ENCODE measurements at places on chromosomes 13 and 19. TPM values are rescaled to one million over a fixed set of nuclear protein-coding genes. Genes with fewer than 3 reads are reported as not detected.

GRCh38 chr13:55298201-55298600 is 1842.5 kb upstream of the PRR20A start:
- DNase-seq = no peak
- no peak overlapping the region for H3K27ac ChIP-seq
- no peak overlapping the region for H3K4me3 ChIP-seq
- H3K4me1 ChIP-seq = no peaks in the 10 kb centered on the region

- no peaks in the 10 kb centered on the region for H3K27me3 ChIP-seq
- DNase-seq = no peak
These were observed 183.5 kb downstream of the SPRY2 start for GRCh38 chr13:80157261-80157932.

DNA sequence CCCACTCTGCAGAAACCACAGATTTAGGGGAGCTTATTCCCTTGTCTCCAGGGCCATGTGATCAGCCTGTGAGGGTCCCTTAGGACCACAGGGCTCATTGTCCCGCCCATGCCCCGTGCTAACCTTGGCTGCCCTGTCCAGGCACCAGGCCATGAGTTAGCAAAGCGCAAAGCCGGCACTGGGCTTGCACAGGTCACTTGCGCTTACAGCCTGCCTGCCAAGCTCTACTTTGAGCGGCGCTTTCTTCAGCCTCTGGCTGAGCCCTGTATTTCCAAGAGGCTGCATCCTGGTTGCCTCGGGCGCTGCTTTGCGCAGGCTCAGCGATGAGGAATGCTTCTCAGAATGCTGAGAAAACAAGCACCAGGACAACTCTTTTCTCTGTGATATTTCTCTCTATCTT is 188.0 kb downstream of the TDRD3 start:
- no peaks in the 10 kb centered on the region for H3K27me3 ChIP-seq
- H3K27ac ChIP-seq = no peak overlapping the region
- no peaks in the 10 kb centered on the region for H3K36me3 ChIP-seq
- no peak for DNase-seq

DNA sequence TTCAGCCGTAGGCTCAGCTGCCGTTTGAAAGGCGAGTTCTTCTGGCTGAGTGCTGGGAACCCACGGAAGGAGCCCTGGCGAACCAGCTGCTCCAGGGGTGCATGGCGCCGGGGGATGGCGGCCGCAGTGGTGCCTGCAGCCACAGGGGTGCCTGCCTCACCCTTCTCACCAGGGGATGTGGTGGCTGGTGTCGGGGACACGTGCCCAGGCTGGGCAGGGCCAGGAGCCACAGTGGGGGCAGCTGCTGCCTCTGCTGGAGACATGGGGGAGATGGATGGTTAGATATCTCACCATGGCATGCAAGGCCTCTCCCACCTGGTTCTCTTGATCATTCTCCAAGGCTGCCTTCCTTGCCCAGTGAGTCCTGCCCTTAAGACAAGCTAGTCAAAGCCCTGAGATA is 17.1 kb downstream of the NUMBL start:
- H3K4me3 ChIP-seq = no peak overlapping the region
- no peak for DNase-seq
- H3K27ac ChIP-seq = no peak overlapping the region
- peaks cover 8% of the 10 kb centered on the region for H3K4me1 ChIP-seq
- peaks cover 30% of the 10 kb centered on the region for H3K36me3 ChIP-seq
- no peaks in the 10 kb centered on the region for H3K27me3 ChIP-seq

DNA sequence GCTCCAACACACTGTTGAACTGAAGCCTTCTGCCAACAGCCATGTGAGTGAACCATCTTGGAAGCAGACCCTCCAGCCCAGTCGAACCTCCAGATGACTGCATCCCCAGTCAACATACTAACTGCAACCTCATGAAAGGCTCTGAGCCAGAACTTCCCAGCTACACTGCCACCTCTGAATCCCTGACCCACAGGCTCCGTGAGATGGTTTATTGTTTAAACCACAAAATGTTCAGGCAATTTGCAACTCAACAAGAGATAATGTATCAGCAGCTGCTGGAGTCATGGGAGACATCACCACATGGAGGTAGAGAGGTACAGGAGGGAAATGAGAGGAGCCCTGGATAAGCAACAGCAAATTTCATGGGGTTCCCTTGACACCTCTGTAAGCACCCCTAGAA is 266.4 kb upstream of the NBEA start:
- H3K4me1 ChIP-seq = no peaks in the 10 kb centered on the region
- H3K27me3 ChIP-seq = no peaks in the 10 kb centered on the region
- no peak overlapping the region for H3K27ac ChIP-seq
- no peak overlapping the region for H3K4me3 ChIP-seq
- DNase-seq = no peak

DNA sequence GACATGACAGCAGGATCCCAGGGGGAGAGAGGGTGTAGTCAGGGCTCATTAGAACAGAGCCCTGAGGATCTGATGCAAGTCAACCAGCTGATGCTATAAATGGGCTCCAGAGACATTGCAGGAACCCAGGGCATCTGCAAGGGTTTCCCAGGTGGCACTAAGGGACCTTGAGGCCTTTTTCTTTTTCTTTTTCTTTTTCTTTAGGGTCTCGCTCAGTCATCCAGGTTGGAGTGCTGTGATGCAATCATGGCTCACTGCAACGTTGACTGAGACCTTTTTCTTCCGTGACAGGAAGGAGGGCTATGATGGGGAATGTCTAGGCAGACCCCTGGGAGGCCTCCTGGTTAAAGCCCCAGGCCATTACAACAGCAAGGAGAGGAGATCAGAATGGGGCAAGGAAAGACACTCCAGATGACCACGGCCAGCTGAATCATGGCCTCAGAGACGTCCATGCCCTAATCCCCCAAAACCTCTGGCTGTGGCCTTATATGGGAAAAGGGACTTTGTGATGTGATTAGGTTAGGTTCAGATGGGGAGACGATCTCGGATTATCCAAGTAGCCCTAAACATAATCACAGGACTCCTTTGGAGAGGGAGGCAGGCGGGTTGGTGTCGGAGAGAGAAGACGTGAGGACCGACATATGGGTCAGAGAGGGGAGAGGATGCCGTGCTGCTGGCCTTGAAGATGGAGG is 4.5 kb upstream of the FCGRT start:
- H3K36me3 ChIP-seq = no peaks in the 10 kb centered on the region
- H3K4me1 ChIP-seq = peaks cover 36% of the 10 kb centered on the region
- H3K4me3 ChIP-seq = no peak overlapping the region
- no peak overlapping the region for H3K27ac ChIP-seq

- no peaks in the 10 kb centered on the region for H3K27me3 ChIP-seq
- no peaks in the 10 kb centered on the region for H3K36me3 ChIP-seq
- no peak overlapping the region for H3K4me3 ChIP-seq
- H3K4me1 ChIP-seq = peaks cover 3% of the 10 kb centered on the region
These were observed 18.8 kb upstream of the EDDM13 start for GRCh38 chr19:56253737-56254136.

DNA sequence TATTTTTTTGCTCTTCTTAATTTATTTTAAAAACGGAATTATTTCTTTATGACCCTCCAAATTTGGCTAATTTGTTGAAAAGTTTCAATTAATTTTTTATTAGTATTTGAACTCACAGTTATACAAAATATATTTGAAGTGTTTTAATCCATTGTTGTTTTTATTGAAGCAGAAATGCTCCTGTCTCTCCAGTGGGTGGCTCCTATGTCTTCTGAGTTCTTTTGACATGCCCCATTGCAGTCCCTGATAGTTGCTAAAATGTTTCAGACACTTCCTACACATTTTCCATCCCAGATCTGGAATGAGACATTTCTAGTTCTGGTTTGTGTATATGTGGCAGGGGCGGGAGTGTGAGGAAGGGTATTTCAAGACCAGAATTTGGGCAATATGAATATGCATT is 579.4 kb upstream of the PRR20A start:
- no peaks in the 10 kb centered on the region for H3K4me1 ChIP-seq
- H3K4me3 ChIP-seq = no peak overlapping the region
- H3K27me3 ChIP-seq = no peaks in the 10 kb centered on the region
- H3K36me3 ChIP-seq = no peaks in the 10 kb centered on the region

- peaks cover 22% of the 10 kb centered on the region for H3K4me1 ChIP-seq
- H3K4me3 ChIP-seq = no peak overlapping the region
- no peak overlapping the region for H3K27ac ChIP-seq
- peak; percentile 25 for DNase-seq
- no peaks in the 10 kb centered on the region for H3K27me3 ChIP-seq
These were observed 39.3 kb upstream of the UBE2L5 start for GRCh38 chr13:30382836-30383525.

- H3K27me3 ChIP-seq = peaks cover 3% of the 10 kb centered on the region
- DNase-seq = no peak
- H3K27ac ChIP-seq = no peak overlapping the region
- no peaks in the 10 kb centered on the region for H3K4me1 ChIP-seq
These were observed 477.3 kb downstream of the TSHZ3 start for GRCh38 chr19:30871979-30872378.

DNA sequence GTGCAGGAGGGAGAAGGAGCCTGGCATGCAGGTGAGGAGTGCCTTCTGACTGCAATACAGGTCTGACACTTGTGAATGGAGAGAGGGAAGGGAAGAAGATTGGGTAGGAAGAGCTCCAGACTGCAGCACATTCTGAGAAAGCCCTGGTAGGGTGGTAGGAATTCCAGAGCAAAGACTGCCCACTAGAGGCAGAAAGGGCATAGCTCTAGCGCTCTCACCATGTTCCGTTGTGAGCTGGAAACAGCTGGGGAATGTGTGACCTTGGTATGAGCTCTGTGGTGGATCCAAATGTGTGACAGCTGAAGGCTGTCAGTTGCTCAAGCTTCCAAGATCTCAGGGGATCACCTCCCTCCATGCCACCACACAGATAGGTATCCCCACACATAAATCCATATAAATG is 2.9 kb upstream of the MTUS2 start:
- H3K4me1 ChIP-seq = peaks cover 11% of the 10 kb centered on the region
- no peak overlapping the region for H3K4me3 ChIP-seq
- H3K27me3 ChIP-seq = peaks cover 15% of the 10 kb centered on the region
- no peaks in the 10 kb centered on the region for H3K36me3 ChIP-seq

GRCh38 chr13:20475927-20476691 is 49.5 kb downstream of the CRYL1 start:
- peak; percentile 53 for DNase-seq
- H3K36me3 ChIP-seq = no peaks in the 10 kb centered on the region
- H3K27me3 ChIP-seq = no peaks in the 10 kb centered on the region
- H3K4me3 ChIP-seq = peak overlapping the region; percentile 42
- peaks cover 33% of the 10 kb centered on the region for H3K4me1 ChIP-seq
- H3K27ac ChIP-seq = peak overlapping the region; percentile 63

GRCh38 chr13:113452942-113453901 is at the start of gene ADPRHL1:
TSS of gene ADPRHL1 (minus strand) at chr13:113453488. CDS start at chr13:113453437, 51 bp downstream.
- DNase-seq = no peak
- H3K4me1 ChIP-seq = no peaks in the 10 kb centered on the region
- no peak within 1 kb of the TSS for H3K27ac ChIP-seq
- H3K27me3 ChIP-seq = no peaks in the 10 kb centered on the region
- no peak within 1 kb of the TSS for H3K4me3 ChIP-seq
- H3K36me3 ChIP-seq = peaks cover 17% of the 10 kb centered on the region

DNA sequence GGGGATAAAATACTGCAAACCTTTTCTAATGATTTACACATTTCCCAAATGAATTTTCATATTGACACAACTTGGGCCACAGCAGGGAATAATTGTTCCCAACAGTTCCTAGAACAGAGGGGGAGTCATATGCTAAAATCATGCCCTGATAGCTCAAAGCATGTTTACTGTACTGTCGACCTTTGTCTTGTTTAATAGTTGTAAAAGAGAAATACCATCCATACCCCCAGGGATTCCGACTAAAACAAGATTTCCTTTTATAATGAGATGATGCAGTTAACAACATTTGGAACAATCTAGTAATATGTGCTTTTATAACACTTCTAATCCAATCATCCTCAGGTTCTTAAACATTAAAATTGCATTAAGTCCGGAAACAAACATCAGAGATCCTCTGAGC is 759.7 kb downstream of the OLFM4 start:
- no peaks in the 10 kb centered on the region for H3K27me3 ChIP-seq
- no peak overlapping the region for H3K4me3 ChIP-seq
- no peak overlapping the region for H3K27ac ChIP-seq
- H3K36me3 ChIP-seq = no peaks in the 10 kb centered on the region

GRCh38 chr19:42281146-42281826 is 12.2 kb downstream of the CIC start:
- H3K4me3 ChIP-seq = peak overlapping the region; percentile 95
- H3K27ac ChIP-seq = peak overlapping the region; percentile 86
- H3K4me1 ChIP-seq = peaks cover 86% of the 10 kb centered on the region
- no peak for DNase-seq
- H3K36me3 ChIP-seq = no peaks in the 10 kb centered on the region
- no peaks in the 10 kb centered on the region for H3K27me3 ChIP-seq

- H3K4me3 ChIP-seq = no peak overlapping the region
- no peak for DNase-seq
- no peak overlapping the region for H3K27ac ChIP-seq
- H3K27me3 ChIP-seq = peaks cover 21% of the 10 kb centered on the region
These were observed 46.9 kb downstream of the CACNA1A start for GRCh38 chr19:13459351-13459750.

DNA sequence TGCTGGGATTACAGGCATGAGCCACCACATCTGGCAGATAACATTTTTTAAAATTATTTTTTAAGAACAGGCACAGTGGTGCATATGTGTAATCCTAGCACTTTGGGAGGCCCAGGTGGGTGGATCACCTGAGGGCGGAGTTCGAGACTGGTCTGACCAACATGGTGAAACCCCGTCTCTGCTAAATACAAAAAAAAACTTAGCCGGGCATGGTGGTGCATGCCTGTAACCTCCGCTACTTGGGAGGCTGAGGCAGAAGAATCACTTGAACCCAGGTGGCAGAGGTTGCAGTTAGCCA is 631 bp upstream of the PALM3 start:
- no peak overlapping the region for H3K27ac ChIP-seq
- no peak overlapping the region for H3K4me3 ChIP-seq
- H3K36me3 ChIP-seq = no peaks in the 10 kb centered on the region
- H3K27me3 ChIP-seq = peaks cover 28% of the 10 kb centered on the region
- peaks cover 18% of the 10 kb centered on the region for H3K4me1 ChIP-seq

DNA sequence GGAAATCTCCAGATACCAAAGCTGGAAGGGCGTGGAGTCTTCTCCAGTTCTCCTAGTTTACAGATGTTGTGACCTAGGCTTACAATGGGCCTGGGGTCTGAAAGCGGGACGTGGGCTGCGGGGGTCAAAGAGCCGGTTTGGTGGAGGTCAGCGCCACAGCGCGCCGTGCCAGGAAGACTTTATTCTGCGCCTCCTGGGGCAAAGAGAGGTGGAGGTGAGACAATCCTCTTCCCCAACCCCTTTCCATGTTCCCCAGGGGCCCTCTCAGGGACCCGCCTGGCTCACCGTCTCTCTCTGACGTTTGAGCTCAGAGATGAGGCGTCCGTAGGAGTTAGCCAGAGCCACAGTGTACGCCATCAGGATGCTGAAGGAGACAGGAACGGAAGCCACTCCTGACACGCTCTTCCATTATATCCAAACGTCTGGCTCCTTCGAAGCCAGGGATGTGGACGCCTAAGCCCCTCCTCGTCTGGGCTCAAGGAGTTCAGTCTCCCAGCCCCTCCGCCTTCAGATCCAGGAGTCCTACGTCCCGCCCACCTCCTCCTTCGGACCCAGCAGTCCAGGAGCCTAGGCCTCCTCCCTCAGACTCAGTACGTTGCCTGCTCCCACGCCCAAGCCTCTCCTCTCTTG is 776 bp upstream of the LENG1 start:
- H3K4me1 ChIP-seq = peaks cover 81% of the 10 kb centered on the region
- H3K27me3 ChIP-seq = no peaks in the 10 kb centered on the region
- peak overlapping the region; percentile 86 for H3K27ac ChIP-seq
- H3K36me3 ChIP-seq = peaks cover 33% of the 10 kb centered on the region

- H3K4me3 ChIP-seq = no peak overlapping the region
- H3K36me3 ChIP-seq = no peaks in the 10 kb centered on the region
- H3K27me3 ChIP-seq = no peaks in the 10 kb centered on the region
- no peaks in the 10 kb centered on the region for H3K4me1 ChIP-seq
- DNase-seq = no peak
These were observed 212.5 kb upstream of the IRS2 start for GRCh38 chr13:109998684-109999533.

MIR17HG gene
- 6.0 TPM for total RNA-seq

GFY gene
- not detected for total RNA-seq

SULT2A1 gene
- total RNA-seq = not detected

ZNF234 gene
- 1.4 TPM for total RNA-seq

CEACAM18 gene
- not detected for total RNA-seq

Data from CD4-positive, alpha-beta T cell (primary cell).